ENCODE measurements at places on chromosomes 6 and 20.

DNA sequence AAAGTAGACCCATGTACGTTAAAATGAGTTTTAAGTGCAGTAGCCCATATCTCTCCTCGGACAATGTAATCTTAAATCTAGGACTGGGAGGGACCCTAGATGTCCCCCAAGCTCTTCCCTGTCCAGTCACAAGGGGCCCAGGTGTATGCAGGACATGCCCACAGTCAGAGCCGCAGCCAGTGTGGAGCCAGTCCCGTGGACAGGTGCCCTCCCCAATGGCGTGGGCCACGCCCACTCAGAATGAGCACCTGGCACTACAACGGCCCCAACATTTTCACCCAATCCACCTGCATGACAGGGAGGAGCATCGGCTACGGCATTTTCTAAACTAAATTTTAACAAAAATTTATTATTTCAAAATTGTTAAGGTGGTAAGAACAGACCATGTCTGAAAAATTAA lies 53.2 kb downstream of the WDR27 start:
- no peaks in the 10 kb centered on the region for H3K36me3 ChIP-seq
- no peak overlapping the region for H3K27ac ChIP-seq
- no peaks in the 10 kb centered on the region for H3K4me1 ChIP-seq

DNA sequence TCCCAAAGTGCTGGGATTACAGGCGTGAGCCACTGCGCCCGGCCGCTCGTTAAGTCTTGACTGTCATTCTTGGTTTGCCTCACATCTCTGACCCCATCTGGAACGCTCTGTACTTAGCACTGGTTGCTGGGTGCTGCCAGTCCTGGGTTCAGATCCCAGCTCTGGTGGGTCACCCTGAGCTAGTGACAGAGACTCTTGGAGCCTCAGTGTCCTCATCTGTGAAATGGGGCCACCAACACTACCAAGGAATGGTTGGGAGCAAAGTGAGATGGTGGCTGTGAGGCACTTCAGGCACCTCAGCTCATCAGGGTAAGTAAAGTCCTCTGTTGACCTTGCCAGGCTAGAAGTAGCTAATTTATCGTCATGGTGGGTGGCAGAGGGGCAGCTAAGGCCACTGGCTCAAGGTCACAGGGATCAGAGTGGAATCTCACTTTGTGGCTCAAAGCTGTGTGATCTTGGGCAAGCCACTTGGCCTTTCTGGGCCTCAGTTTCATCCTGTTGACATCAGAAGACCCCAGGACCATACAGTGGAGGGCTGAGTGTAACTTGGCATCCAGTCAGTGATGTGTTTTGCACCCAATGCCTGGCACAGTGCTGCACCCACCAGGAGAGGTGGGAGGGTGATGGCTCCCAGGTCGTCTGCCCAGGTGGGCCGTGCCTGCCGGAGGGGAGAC lies 46.7 kb downstream of the UBE2V1 start:
- H3K4me1 ChIP-seq = peaks cover 5% of the 10 kb centered on the region
- no peak overlapping the region for H3K4me3 ChIP-seq
- no peak overlapping the region for H3K27ac ChIP-seq
- H3K27me3 ChIP-seq = no peaks in the 10 kb centered on the region
- DNase-seq = no peak

DNA sequence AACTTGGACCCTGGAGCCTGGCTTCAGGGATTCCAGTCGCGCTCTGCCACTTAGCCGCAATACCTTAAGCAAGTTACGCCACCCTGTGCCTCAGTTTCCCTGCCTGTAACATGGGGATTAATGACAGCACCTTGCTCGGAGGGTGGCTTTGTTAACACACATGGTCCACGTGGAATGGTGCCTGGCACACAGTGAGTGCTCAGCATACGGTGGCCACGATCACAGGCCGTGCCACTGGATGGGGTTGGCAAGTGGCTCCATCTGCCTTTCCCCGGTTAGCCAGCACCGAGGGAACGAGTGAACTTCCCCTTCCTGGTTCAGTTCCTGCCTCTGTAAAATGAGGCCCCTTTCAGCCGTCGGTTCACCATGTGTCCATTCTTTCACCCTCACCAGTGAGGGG lies 17.2 kb downstream of the C6orf132 start:
- no peaks in the 10 kb centered on the region for H3K4me1 ChIP-seq
- DNase-seq = no peak
- H3K27ac ChIP-seq = no peak overlapping the region

DNA sequence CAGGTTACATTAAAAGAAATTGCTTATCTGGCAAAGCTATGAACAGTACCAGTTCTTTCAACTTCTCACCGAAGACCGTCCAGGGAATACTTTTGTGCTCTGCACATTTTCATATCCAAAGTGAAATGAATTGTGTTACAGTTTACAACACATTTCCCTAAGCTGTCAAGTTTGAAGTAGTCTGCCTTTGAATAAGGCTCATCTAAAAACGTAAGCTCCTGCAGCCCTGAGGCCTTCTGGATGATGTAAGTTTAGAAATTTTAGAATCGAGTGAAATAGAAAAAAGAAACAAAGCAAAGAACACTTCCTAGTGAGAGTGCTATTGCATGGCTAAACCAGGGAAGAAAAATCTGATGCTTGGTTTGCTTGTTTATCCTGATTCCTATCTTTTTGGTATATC lies 653.8 kb downstream of the MMUT start:
- H3K4me1 ChIP-seq = no peaks in the 10 kb centered on the region
- no peak for DNase-seq
- H3K4me3 ChIP-seq = no peak overlapping the region

GRCh38 chr6:151063352-151063751 lies 176.4 kb upstream of the AKAP12 start:
- no peak for DNase-seq
- H3K27ac ChIP-seq = no peak overlapping the region
- no peak overlapping the region for H3K4me3 ChIP-seq
- H3K36me3 ChIP-seq = no peaks in the 10 kb centered on the region
- H3K27me3 ChIP-seq = no peaks in the 10 kb centered on the region
- no peaks in the 10 kb centered on the region for H3K4me1 ChIP-seq

DNA sequence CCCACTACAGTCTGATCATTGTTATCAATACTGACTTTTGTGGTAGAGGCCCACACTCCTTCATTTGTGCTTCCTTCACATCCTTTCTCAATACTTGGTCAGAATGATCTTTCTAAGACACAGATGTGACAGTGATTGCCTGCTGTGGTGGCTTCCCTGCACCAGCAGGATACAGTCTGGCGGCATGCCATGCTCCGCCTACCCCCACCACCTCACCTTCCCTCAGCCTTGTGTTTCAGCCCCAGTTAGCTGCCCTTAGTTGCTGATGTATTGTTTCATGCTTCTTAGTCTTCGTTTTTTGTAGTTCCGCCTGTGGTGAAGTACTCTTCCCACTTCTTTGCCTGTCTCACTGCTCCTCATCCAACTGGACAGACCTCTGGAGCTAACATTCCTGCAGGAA lies 10.9 kb downstream of the LRRC1 start:
- H3K27me3 ChIP-seq = no peaks in the 10 kb centered on the region
- DNase-seq = no peak
- no peak overlapping the region for H3K4me3 ChIP-seq
- peaks cover 4% of the 10 kb centered on the region for H3K4me1 ChIP-seq
- H3K36me3 ChIP-seq = no peaks in the 10 kb centered on the region

GRCh38 chr6:45533386-45533785 lies 155.7 kb upstream of the SUPT3H start:
- DNase-seq = no peak
- no peak overlapping the region for H3K27ac ChIP-seq
- H3K4me3 ChIP-seq = no peak overlapping the region
- no peaks in the 10 kb centered on the region for H3K27me3 ChIP-seq
- H3K36me3 ChIP-seq = no peaks in the 10 kb centered on the region

GRCh38 chr6:14000901-14001300 lies 76.1 kb downstream of the RNF182 start:
- no peaks in the 10 kb centered on the region for H3K4me1 ChIP-seq
- H3K4me3 ChIP-seq = no peak overlapping the region
- no peaks in the 10 kb centered on the region for H3K36me3 ChIP-seq
- no peak for DNase-seq

GRCh38 chr6:140070846-140071473 lies 696.5 kb upstream of the CITED2 start:
- H3K4me3 ChIP-seq = no peak overlapping the region
- H3K27me3 ChIP-seq = no peaks in the 10 kb centered on the region
- no peak for DNase-seq
- H3K4me1 ChIP-seq = no peaks in the 10 kb centered on the region
- H3K36me3 ChIP-seq = no peaks in the 10 kb centered on the region

GRCh38 chr6:71967436-71967835 lies 81.1 kb downstream of the RIMS1 start:
- H3K36me3 ChIP-seq = no peaks in the 10 kb centered on the region
- no peak overlapping the region for H3K27ac ChIP-seq
- no peaks in the 10 kb centered on the region for H3K4me1 ChIP-seq
- H3K27me3 ChIP-seq = no peaks in the 10 kb centered on the region

DNA sequence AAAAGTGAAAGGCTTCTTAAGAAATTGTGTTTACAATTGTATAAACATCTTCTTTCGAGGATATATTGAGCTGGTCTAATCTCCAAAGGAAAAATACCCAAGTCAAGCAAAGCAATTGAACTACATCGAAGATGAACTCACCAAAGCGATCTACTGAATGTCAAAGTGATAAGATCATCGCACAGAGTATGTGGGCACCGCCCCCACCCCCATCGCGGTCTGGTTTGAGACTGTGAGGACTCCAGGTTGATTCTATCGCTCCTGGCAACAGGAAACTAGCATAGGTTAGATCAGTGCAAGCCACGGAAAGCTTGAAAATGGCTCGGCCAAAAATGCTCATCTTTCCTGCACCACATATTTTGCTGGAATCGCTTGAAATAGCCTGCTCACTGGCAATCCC lies 133.2 kb upstream of the RPS6KA2 start:
- no peak for DNase-seq
- H3K27me3 ChIP-seq = no peaks in the 10 kb centered on the region
- H3K4me1 ChIP-seq = peaks cover 4% of the 10 kb centered on the region
- H3K27ac ChIP-seq = no peak overlapping the region
- no peaks in the 10 kb centered on the region for H3K36me3 ChIP-seq

DNA sequence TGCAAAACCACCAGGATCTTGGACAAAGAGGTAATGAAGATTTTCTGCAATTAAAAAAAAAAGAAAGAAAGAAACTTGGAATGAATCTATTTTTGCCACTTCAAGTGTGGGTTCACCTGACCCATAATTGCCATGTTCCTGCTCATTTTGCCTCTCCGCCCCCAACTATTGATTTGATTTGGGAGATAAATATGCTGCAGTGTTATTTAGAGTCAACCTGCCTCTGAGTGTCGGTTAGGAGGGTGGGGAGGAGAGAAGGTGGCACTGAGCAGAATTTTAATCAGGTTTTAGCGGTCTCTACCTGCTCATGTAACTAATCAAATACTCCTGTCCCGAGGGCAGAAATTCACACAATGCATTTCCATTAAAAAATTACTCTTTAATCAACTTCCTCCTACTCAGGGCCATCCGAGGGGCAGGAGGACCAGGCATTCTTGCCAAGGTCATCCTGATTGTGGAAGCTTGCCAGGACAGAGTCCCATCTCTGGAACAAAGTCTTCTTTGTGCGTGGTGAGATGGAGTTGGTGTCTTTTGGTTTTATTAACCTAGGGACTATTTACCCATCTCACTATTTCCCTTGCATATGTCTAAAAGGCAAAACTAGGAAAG lies 300.1 kb downstream of the CDH26 start:
- no peak overlapping the region for H3K4me3 ChIP-seq
- no peaks in the 10 kb centered on the region for H3K4me1 ChIP-seq
- no peak overlapping the region for H3K27ac ChIP-seq
- H3K36me3 ChIP-seq = no peaks in the 10 kb centered on the region
- no peak for DNase-seq

DNA sequence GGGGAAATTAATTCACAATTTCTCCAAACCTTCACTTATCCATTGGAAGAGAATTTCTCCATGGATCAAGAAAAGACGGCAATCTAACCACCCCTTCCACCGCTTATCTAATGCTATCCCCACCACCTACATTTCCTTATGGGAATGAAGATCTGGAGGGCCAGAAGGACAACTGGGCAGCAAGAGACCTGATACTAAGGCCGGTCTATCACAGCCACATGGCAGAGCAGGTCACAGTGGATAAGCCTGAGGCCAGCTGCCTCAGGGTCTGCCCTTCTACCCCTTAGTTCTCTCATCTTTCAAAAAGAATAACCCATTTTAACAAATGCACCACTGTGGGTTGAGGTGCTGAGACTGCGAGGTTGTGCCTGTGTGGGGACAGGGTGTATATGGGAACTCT lies 37.1 kb downstream of the MAN1A1 start:
- H3K4me1 ChIP-seq = peaks cover 26% of the 10 kb centered on the region
- H3K27ac ChIP-seq = no peak overlapping the region
- H3K36me3 ChIP-seq = no peaks in the 10 kb centered on the region

- DNase-seq = no peak
- H3K36me3 ChIP-seq = no peaks in the 10 kb centered on the region
- H3K27me3 ChIP-seq = peaks cover 7% of the 10 kb centered on the region
- peaks cover 3% of the 10 kb centered on the region for H3K4me1 ChIP-seq
Observed at GRCh38 chr20:63148696-63149095, 67.2 kb downstream of the YTHDF1 start.

DNA sequence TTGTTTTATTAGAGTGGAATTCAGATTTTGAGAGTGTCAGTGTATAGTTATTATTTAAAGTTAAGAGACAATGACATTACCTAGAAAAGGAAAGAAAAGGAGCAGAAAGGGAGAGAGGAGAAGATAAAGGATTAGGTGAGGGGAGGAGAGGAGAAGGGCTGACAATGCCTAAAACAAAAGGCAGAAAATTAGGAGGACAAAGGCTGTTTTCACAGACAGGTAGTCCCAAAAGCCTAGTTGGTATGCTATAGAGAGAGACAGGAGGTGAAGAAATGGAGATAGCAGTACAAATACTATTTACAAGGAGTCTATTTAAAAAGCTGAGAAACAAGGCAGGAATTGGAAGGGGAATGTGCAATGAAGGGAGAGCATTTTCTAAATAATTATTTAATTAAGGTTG lies 409.4 kb upstream of the ADGRB3 start:
- no peak overlapping the region for H3K4me3 ChIP-seq
- no peak overlapping the region for H3K27ac ChIP-seq
- H3K4me1 ChIP-seq = no peaks in the 10 kb centered on the region
- DNase-seq = no peak
- H3K27me3 ChIP-seq = no peaks in the 10 kb centered on the region

- H3K36me3 ChIP-seq = no peaks in the 10 kb centered on the region
- H3K27me3 ChIP-seq = no peaks in the 10 kb centered on the region
- no peak overlapping the region for H3K27ac ChIP-seq
- no peak overlapping the region for H3K4me3 ChIP-seq
Observed at GRCh38 chr6:63460971-63461370, 111.3 kb upstream of the LOC128125822 start.

- H3K4me1 ChIP-seq = peaks cover 23% of the 10 kb centered on the region
- DNase-seq = no peak
- H3K36me3 ChIP-seq = no peaks in the 10 kb centered on the region
- no peaks in the 10 kb centered on the region for H3K27me3 ChIP-seq
- no peak overlapping the region for H3K27ac ChIP-seq
Observed at GRCh38 chr6:163728442-163729126, 314.1 kb downstream of the QKI start.

GRCh38 chr6:37607944-37608343 lies 89.7 kb downstream of the MDGA1 start:
- no peak overlapping the region for H3K4me3 ChIP-seq
- H3K27ac ChIP-seq = no peak overlapping the region
- DNase-seq = no peak
- H3K27me3 ChIP-seq = no peaks in the 10 kb centered on the region
- H3K36me3 ChIP-seq = no peaks in the 10 kb centered on the region
- H3K4me1 ChIP-seq = no peaks in the 10 kb centered on the region

- no peak overlapping the region for H3K27ac ChIP-seq
- H3K4me1 ChIP-seq = peaks cover 36% of the 10 kb centered on the region
Observed at GRCh38 chr6:41430875-41431274, 95.5 kb downstream of the NCR2 start.
